ENCODE measurements at places on chromosomes 16 and 17.

- H3K27me3 ChIP-seq: no peaks in the 10 kb centered on the region
- no peak overlapping the region for H3K27ac ChIP-seq
- DNase-seq: no peak
- H3K36me3 ChIP-seq: no peaks in the 10 kb centered on the region
Observed at GRCh38 chr17:77693776-77694175, 264.7 kb upstream of the TNRC6C start.

- no peak overlapping the region for H3K27ac ChIP-seq
- H3K27me3 ChIP-seq: no peaks in the 10 kb centered on the region
- H3K4me3 ChIP-seq: no peak overlapping the region
- no peak for DNase-seq
Observed at GRCh38 chr17:76630151-76630550, 13.4 kb downstream of the ST6GALNAC1 start.

DNA sequence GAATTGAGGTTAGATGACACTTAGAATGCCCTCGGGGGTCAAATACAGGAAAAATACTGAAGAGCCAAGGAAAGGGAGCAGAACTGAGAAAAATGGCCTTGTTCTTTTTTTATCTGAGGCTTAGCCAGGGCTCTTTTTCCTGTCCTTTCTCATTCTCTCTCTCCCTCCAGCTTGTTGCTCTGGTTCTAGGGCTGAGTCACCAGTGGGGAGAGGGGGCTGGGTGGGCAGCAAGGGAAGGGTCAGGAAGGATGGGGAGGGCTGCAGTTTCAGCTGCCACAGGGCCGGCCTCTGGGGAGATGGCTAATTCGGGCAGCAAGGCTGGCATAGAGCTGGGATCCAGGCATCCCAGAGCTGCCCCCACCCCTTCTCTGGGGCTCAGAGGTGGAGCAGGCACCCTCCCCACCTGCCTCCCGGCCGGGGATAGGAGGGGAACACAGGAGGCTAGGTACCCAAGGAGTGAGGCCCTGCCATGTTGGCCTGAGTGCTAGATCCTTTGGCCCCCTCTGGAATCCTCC is 3.9 kb downstream of the ITGA3 start:
- DNase-seq: no peak
- H3K27me3 ChIP-seq: no peaks in the 10 kb centered on the region
- no peaks in the 10 kb centered on the region for H3K36me3 ChIP-seq
- peak overlapping the region; percentile 89 for H3K27ac ChIP-seq
- peak overlapping the region; percentile 79 for H3K4me3 ChIP-seq
- H3K4me1 ChIP-seq: peaks cover 87% of the 10 kb centered on the region

- H3K4me1 ChIP-seq: peaks cover 12% of the 10 kb centered on the region
- H3K27me3 ChIP-seq: no peaks in the 10 kb centered on the region
- peak; percentile 82 for DNase-seq
- H3K36me3 ChIP-seq: no peaks in the 10 kb centered on the region
- H3K4me3 ChIP-seq: peak within 1 kb of the TSS; percentile 76
- peak within 1 kb of the TSS; percentile 86 for H3K27ac ChIP-seq
Observed at GRCh38 chr16:12803203-12804093, at the start of gene CPPED1. TSS of gene CPPED1 (minus strand) at chr16:12803887. CDS start at chr16:12803776, 111 bp downstream.

GRCh38 chr17:58358408-58359172 is 6.6 kb upstream of the SUPT4H1 start:
- no peak overlapping the region for H3K4me3 ChIP-seq
- no peaks in the 10 kb centered on the region for H3K27me3 ChIP-seq
- no peaks in the 10 kb centered on the region for H3K36me3 ChIP-seq
- peak overlapping the region; percentile 71 for H3K27ac ChIP-seq
- H3K4me1 ChIP-seq: peaks cover 19% of the 10 kb centered on the region

- no peak overlapping the region for H3K4me3 ChIP-seq
- H3K36me3 ChIP-seq: peaks cover 6% of the 10 kb centered on the region
- DNase-seq: no peak
- H3K27me3 ChIP-seq: no peaks in the 10 kb centered on the region
- peak overlapping the region; percentile 56 for H3K27ac ChIP-seq
- no peaks in the 10 kb centered on the region for H3K4me1 ChIP-seq
Observed at GRCh38 chr16:67748834-67749233, 29.7 kb upstream of the GFOD2 start.

DNA sequence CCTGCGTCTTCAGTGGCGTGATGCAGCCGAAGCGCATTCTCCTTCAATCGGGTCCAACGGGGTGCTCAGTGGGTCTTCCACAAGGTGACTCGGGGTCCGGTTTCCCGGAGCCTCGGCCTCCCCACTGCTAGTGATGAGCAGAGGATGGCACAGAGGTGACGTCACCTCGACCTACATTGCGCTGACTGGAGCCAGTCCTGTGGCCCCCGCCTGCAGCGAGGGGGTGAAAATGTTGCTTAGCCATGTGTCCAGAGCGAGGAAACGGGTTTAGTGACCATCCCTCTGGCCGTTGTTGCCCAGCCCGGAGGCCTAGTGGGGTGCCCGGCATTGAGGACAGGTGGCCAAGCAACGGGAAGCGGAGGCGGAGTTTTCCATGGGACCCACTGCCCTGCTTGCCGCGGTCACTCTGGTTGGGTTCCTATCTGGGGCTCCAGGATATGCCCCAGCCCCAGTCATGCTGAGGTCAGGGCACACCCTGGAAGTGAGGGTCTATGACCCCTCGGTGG is 190.6 kb upstream of the CIBAR2 start:
- no peak for DNase-seq
- no peak overlapping the region for H3K27ac ChIP-seq
- no peaks in the 10 kb centered on the region for H3K27me3 ChIP-seq

DNA sequence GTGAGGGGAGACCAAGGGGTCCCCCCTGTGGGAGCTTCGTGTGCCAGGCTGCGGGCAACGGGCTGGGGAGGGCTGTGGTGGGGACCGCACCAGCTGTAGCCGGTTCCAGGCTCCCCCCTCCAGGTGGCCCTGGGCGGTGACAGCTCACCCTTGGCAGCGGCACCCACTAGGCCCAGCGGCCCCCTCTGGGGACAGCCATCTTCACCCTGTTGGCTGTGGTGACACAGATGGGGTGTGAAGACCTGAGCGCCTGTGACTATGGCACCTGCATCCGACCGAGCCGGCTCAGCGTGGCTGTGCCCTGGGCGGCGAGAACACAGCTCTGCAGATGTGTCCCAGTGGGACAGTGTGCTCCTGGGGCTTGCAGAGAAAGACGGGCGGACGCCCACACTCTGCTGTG is 1.1 kb upstream of the C1QTNF8 start:
- DNase-seq: no peak
- no peak overlapping the region for H3K27ac ChIP-seq
- peaks cover 5% of the 10 kb centered on the region for H3K27me3 ChIP-seq
- no peak overlapping the region for H3K4me3 ChIP-seq
- H3K36me3 ChIP-seq: no peaks in the 10 kb centered on the region
- no peaks in the 10 kb centered on the region for H3K4me1 ChIP-seq

GRCh38 chr17:70168044-70168976 is 1.0 kb upstream of the KCNJ2 start:
- no peaks in the 10 kb centered on the region for H3K36me3 ChIP-seq
- no peak for DNase-seq
- H3K27ac ChIP-seq: peak overlapping the region; percentile 92

GRCh38 chr17:38326996-38327792 is 16.6 kb downstream of the GPR179 start:
- no peaks in the 10 kb centered on the region for H3K4me1 ChIP-seq
- no peaks in the 10 kb centered on the region for H3K36me3 ChIP-seq
- H3K27ac ChIP-seq: no peak overlapping the region
- H3K4me3 ChIP-seq: no peak overlapping the region

- peaks cover 7% of the 10 kb centered on the region for H3K27me3 ChIP-seq
- H3K27ac ChIP-seq: no peak overlapping the region
- H3K4me1 ChIP-seq: peaks cover 6% of the 10 kb centered on the region
- no peak overlapping the region for H3K4me3 ChIP-seq
- no peak for DNase-seq
Observed at GRCh38 chr17:43939886-43940285, 2.4 kb downstream of the PPY start.

All from esophagus squamous epithelium (tissue), 5 donors.